Sigmoid colon (tissue), 7 donors: ENCODE measurements at places on chromosomes 5 and 9.

DNA sequence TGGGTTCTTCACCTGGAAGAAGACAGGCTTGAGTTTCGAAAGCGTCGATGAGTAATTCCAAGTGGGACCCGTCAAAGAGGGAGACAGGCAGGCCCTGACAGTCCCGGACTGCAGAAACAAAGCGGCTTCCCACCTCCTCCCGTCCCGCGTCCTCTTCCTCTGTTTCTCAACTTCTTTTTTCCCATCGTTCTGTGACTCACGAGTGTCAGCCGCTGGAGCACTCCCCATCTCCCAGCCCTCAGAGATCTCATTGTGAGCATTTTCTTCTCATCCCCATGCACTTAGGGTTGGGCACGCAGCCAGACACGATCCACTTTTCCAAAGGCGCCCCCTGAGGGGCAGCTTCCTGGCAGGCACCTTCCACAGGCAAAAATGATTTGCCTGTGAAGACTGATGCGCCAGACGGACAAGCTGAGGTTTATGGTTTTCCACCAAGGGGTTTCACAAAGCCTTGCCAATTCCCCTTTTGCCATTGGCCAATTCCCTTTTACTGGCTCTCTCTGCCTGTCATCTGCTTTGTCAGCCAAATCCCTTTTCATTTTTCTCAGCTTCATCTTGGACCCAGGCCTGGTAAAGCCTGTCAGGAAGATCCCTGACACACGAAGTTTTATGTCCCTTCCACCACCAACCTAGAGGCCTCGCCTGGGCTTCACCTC, 86.5 kb upstream of the ANKRD55 start:
- DNase-seq, result peak; percentile 69

DNA sequence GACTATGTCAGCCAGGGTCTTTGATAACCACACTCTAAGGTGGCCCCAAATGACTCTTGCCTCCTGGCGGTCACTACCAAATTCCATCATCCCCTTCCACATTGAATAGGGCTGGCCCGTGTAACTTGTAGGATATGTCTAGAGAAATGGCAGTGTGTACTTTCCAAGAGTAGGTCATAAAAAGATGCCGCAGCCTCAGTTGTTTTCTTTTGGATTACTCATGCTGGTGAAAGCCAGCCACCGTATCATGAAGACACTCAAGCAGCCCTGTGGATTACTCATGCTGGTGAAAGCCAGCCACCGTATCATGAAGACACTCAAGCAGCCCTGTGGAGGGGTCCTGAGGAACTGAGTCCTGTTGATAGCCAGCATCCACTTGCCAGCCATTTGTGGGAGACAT, 172.0 kb upstream of the TBC1D2 start:
- no peak for DNase-seq

GRCh38 chr5:96703995-96704394, 41.8 kb downstream of the CAST start:
- no peak for DNase-seq

DNA sequence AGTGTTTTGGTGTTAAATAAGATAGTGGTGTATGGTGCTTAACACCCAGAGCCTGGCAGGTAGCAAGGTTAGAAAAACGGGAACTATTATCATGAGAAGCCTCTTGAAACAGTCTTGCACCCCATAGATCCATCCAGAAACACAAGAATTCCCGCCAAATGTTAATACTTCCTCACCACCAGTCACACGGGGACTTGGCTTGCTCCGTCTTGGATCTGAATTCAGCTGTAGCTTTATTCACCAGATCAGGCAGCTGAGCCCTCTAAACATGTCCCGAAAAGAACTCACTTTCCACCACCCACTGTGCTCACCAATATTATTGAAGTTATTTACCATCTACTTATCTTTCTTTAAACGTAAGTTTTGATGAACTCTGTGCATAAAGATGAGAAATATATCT, 101.6 kb upstream of the PTPN3 start:
- DNase-seq, result no peak
